ENCODE measurements at places on chromosomes 7 and 10.

DNA sequence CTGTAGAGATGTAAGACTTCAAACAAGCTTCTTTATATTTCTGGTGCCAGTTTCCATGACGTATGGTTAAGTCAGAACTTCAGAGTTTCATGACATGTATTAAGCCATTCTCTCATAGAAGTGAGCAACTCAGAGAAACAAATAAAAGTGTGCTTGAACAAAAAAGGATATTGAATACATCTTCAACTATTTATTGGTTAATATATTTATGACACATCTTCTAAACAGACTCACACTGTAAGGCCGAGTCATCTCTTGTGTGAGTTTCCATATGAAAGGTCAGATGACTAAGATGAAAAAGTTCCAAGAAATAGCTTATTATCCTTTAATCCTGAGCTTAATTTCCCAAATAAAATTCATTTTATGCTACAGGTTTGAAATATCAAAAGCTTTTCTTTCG, 105.5 kb upstream of the CSTF2T start:
- DNase-seq = no peak

GRCh38 chr7:124915242-124915641, 14.4 kb downstream of the POT1 start:
- DNase-seq = no peak

DNA sequence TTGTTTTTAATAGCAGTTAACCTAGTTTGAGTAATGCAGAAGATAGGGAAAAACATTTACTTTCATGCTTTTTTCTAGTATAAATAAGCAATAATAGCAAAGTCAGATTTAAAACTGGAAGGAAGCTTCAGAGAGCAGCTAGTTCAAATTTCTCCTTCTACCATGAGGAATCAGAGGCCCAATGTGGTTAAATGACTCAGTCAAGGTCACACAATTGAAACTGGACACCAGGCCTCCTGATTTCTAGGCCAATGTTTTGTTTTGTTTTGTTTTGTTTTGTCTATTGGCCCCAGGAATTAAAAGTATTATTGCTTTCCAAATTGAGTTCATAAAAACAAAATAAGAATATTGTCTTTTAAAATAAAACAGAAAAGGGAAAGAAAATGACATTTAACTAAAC, 122.3 kb downstream of the TRIL start:
- no peak for DNase-seq

DNA sequence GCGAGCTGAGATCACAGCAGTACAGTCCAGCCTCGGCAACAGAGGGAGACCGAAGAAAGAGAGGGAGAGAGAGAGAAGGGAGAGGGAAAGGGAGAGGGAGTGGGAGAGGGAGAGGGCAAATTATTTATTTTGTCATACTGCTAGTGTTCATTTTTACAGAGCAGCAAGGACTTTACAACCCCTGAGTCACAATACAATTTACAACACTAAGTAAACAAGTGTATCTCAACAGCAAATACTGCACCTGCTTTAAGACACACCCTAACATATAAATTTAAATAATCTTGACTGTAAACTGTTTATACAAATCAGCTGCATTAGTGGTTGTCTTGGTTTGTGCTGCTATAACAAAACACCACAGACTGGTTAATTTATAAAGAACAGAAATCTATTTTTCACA, 27.2 kb downstream of the HTR5A start:
- DNase-seq = no peak

GRCh38 chr7:41096917-41097316, 606.0 kb downstream of the INHBA start:
- no peak for DNase-seq

DNA sequence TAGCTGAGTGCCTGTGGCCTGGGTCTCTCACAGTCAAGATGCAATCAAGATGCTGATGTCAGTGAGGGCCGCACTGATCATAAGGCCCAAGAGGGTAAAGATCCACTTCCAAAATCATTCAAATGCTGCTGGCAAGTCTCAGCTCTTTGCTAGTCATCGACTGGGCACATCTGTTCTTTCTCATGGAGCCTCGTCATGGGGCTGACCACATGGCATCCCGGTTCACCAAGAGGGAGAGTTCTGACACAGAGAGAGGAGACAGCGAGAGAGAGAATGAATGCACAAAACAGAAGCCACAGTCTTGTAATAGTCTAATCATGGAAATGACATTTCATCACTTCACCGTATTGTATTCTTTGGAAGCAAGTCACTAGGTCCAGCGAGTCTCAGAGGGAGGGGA, 1067.5 kb upstream of the C7orf33 start:
- DNase-seq = no peak

DNA sequence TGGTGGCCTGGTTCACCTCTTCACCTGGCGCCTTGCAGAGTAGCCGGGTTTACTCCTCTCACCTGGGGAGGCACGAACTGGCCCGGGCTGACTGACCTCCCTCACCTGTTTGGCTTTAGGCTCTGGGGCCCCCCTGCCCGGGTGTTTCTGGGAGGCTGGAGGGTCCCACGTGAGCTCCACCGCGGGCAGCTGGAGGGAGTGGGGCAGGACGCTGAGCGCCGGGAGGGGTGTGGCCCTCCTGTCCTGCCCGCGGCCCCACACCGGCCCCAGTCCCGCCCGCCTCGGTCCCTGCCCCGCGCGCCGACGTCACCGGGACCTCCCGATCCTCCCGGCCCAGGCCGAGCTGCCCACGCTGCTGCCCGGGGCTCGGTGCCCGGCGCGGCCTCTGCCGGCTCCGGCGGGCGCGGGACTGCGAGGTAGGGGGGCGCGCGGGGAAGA, at the start of gene AMZ1:
Gene AMZ1, plus strand, starts transcription at position 322 of the 438 bp plus-strand sequence. CDS start 12,250 bp downstream, outside the sequence.
- no peak for DNase-seq

DNA sequence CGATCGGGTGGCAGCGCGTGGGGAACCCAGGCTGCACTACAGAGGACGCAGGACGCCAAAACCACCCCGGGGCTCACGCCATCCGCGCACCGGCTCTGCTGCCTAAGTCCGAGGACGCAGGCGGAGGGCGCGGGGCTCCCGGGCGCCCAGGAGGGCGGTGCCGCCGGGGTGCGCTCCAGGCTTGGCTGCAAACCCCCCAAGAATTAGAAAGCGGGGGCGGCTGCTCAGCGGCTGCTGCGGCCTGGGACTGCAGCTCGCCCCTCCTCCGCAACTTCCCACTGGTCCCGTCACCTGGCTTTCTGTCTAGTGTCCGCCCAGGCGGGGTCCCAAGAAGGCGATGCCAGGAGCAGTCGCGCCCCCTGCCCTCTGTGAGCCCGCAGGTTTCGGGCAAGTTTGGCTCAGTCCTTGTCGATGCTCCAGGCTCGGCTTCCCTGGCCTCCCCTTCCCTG, 1.7 kb upstream of the POU6F2 start:
- no peak for DNase-seq

GRCh38 chr10:3494131-3494837, 290.7 kb downstream of the KLF6 start:
- no peak for DNase-seq

DNA sequence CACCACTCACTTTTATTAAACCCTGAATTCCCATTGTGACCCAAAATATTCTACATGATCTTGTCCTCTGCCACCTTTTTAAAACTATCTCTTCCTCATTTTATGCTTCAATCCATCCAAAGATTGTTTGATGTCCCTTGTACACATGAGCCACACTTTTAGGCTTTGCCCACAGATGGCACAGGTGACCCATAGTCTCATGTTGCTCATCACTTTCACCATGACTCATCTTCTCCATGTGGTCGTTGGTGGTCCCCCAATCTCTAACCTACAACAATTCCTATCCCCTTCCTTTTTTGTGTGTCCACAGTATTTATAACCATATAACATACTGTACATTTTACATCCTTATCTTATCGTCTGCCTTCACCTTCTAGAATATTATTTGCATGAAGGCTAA, 271.5 kb upstream of the ZWINT start:
- no peak for DNase-seq

- no peak for DNase-seq
Observed at GRCh38 chr10:3858051-3858845, 73.2 kb upstream of the KLF6 start.

DNA sequence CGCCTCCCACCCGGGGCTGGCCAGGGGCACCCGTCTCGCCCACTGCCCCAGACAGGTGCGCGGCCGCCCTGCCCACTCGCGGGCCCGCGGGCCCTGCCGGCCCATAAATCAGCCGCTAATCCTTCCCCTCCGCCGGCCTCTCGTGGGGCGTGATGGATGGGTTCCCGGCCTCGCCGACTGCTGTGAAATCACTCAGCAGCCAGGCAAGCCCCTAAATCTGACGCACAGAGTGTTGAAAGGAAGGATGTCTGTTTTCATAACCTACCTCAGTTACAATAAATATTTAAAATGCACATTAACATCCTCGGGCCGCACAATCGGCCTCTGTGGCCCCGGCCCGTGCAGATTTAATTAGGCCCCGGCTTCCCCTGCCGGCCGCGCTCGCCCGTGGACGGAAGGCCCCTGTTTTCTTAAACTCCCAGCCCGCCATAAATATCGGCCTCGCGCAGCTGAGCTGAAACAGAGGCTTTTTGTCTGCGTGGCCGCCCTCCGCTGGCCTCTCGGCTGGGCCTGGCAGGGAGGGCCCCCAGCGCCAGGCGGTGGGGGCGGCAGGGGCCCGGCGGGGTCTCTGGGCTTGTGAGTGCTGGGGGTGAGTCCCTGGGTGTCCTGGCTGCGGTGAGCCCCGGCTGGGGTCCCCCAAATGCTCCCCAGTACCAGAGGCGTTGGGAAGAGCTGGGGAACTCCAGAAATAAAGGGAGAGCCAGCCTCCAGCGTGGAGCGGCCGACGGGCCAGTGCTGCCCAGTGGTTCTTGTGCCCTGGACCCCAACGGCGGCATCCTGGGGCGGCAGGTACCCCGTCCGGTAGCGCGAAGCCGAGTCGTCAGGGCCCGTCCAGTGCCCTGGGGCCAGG, 90.7 kb downstream of the UNCX start:
- DNase-seq = no peak

- DNase-seq = no peak
Observed at GRCh38 chr7:50329775-50330174, 25.3 kb downstream of the IKZF1 start.

DNA sequence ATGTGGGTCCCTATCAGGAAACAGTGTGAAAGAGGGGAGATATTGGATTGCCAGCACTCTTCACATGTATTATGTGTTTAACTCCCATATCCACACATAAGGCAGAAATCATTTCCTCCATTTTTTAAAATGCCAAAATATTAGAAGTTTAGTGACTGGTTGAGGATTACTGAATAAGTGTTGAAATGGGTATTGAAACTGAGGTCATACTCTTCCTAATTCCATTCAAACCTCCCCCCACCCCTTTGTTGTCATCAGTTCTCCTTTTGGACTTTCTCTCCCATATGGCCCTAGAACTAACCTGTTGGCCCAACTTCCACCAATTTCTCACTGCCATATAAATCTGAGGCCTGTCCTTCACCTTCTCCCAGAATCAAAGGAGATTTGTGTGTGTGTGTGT, 81.6 kb downstream of the EVX1 start:
- DNase-seq = no peak

DNA sequence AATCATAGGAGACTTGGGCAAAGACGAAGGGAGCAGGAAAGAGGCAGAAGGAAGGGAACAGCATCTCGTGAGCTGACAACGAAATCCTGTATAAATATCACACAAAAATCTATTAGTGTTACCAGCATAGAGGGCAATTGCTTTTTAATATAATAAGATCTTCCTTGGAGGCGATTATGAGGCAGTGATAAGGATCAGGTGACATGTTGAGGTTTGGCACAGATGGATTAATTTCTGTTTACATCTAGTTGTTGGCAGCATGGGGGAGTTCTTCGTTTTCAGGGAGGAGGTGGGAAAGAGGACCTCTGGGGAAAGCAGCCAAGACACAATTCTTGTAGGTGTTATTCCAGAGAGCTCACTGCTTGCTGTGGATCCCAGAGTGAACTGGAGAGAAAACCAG, 163.8 kb downstream of the PLXNA4 start:
- DNase-seq = no peak

GRCh38 chr10:78457804-78458482, 424.3 kb downstream of the RPS24 start:
- DNase-seq = no peak

- no peak for DNase-seq
Observed at GRCh38 chr10:11489591-11489990, 121.9 kb downstream of the USP6NL start.

- no peak for DNase-seq
Observed at GRCh38 chr10:113578773-113579172, 25.9 kb downstream of the HABP2 start.

DNA sequence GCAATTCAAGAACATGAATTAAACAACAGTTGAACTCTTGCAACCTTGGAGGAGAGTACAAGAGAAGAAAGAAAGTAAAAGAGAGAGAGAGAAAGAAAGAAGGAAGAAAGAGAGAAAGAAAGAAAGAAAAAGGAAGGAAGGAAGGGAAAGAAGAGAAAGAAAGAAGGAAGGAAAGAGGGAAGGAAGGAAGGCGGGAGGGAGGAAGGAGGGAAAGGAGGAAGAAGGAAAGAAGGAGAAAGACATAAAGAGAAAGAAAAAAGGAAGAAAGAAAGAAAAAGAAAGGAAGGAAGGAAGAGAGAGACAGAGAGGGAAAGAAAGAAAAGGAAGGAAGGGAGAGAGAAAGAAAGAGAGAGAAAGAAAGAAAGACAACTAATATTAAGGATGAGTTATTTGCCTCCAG, 1106.7 kb downstream of the TYW1 start:
- DNase-seq = no peak
